ENCODE measurements at places on chromosomes 1 and 21.
A peak's percentile ranks its signal among the peaks of the same experiment; 100 is the strongest.

- no peak for DNase-seq
Observed at GRCh38 chr1:25050165-25050564, 120.1 kb upstream of the RUNX3 start.

- peak; percentile 44 for DNase-seq
Observed at GRCh38 chr1:10694633-10695627, 101.5 kb downstream of the CASZ1 start.

- no peak for DNase-seq
Observed at GRCh38 chr1:101479945-101480344, 243.1 kb downstream of the S1PR1 start.

- no peak for DNase-seq
Observed at GRCh38 chr1:191695865-191696264, 462.4 kb upstream of the RGS18 start.

- DNase-seq, result no peak
Observed at GRCh38 chr1:203320591-203321272, 15.4 kb downstream of the BTG2 start.

DNA sequence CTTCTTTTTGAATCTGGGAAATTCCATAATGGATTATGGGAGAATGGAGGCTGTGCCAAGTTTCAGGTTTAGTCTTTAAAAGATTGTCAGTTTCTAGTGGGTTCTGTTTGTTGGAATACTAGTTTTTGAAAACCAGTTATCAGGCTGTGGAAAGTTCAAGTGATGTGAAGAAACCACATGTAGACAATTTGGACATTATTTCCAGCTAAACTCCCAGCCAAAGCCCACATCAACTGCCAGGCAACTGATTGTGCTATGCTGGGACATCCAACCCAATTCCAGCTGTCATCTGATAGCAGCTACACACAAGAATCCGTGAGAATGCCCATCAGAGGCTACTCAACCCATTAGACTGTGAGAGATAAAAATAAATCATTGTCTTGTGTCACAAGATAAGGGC is 546.1 kb upstream of the ADAMTS5 start:
- DNase-seq, result no peak

GRCh38 chr1:175450219-175450618 is 257.6 kb upstream of the KIAA0040 start:
- no peak for DNase-seq

GRCh38 chr1:116001739-116002487 is 25.6 kb downstream of the SLC22A15 start:
- no peak for DNase-seq

DNA sequence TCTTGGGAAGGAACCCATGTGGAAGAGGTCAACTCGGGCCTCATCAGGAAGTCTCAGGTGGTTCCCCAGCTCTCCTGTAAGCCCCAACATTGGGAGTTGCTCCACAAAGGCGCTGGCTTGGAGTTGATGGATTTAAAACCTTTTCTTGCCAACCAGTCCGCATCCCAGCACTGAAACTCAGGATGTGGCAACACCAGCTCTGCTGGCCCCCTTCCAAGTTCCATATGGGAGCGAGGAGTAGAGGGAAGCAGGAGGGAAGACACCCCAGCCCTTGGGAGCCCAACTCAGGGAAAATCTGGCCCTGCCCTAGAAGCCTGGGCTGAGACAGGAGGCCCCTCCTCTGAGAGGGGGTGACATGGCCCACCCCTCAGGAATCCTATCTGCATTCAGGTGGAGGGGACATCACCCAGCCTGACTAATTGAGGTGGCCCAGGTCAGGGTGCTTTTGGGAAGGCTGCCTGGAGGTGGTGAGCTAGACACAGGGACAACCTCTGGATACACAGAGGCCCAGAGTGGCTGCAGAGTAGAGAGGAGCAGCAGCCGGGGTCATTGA is 33.1 kb upstream of the DMBX1 start:
- DNase-seq, result no peak

DNA sequence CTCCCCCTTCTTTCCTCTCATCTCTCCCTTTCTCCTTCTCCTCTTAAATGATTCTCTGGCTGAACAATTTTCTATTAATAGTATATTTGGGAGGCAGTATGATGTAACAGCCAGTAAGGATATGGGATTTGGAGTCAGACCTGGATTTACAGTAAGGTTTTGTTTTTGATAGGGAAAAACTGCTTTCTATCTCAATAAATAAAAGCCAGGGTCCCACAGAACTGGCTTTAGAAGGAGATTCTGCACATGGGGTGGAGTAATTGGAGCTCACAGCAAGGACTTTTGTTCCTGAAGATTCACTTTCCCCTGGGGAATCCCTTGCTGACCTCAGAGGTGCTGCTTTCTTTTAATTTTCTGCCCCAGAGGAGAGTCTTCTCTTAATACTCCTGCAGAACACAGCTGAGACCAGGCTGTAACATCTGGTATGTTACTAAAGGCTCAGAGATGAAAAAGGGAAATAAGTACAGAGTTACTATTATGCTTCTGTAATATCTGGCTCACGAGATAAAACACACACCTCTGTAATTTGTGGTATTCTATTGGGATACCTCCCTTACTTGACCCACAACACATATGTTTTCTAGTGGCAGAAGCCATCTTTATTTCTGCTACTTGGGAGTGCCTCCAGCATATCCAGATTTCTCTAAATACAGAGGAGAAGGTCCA is 13.4 kb downstream of the EPB41 start:
- no peak for DNase-seq

- DNase-seq, result no peak
Observed at GRCh38 chr1:180646547-180646946, 14.7 kb downstream of the XPR1 start.

- no peak for DNase-seq
Observed at GRCh38 chr21:32803651-32804050, 32.1 kb upstream of the PAXBP1 start.

- no peak for DNase-seq
Observed at GRCh38 chr1:33573661-33574060, 101.2 kb downstream of the ZSCAN20 start.

DNA sequence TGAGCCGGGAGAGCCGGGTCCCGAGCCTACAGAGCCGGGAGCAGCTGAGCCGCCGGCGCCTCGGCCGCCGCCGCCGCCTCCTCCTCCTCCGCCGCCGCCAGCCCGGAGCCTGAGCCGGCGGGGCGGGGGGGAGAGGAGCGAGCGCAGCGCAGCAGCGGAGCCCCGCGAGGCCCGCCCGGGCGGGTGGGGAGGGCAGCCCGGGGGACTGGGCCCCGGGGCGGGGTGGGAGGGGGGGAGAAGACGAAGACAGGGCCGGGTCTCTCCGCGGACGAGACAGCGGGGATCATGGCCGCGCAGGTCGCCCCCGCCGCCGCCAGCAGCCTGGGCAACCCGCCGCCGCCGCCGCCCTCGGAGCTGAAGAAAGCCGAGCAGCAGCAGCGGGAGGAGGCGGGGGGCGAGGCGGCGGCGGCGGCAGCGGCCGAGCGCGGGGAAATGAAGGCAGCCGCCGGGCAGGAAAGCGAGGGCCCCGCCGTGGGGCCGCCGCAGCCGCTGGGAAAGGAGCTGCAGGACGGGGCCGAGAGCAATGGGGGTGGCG is 371 bp downstream of the ARID1A start:
- peak; percentile 14 for DNase-seq

DNA sequence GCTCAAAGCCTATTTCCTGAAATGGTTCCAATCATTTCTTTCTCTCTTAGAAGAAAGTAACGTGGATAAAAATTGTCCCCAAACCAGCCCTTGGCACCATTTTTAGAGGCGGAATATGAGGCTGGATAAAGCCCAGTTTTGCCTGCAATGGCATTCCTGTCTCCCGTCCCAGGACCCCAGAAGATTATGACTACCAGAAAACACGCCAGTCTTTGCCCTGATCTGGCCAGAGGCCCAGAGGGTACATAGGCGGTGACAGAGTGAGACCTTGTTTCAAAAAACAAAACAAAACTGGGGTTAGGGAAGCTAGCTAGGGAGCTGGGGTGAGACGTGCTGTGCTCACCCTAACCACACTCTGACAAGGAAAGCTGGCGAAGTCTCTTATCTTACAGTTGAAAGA is at the start of gene AADACL4:
TSS of gene AADACL4 (plus strand) at position 301 of the 400 bp plus-strand sequence. CDS start 462 bp downstream, outside the sequence.
- DNase-seq, result no peak

- DNase-seq, result no peak
Observed at GRCh38 chr1:113887402-113888175, at the start of gene BCL2L15. Gene BCL2L15, minus strand, starts transcription at chr1:113887581. Its CDS starts 206 bp downstream, at chr1:113887375.

GRCh38 chr1:209411491-209411929 is 172.0 kb upstream of the CAMK1G start:
- DNase-seq, result no peak

DNA sequence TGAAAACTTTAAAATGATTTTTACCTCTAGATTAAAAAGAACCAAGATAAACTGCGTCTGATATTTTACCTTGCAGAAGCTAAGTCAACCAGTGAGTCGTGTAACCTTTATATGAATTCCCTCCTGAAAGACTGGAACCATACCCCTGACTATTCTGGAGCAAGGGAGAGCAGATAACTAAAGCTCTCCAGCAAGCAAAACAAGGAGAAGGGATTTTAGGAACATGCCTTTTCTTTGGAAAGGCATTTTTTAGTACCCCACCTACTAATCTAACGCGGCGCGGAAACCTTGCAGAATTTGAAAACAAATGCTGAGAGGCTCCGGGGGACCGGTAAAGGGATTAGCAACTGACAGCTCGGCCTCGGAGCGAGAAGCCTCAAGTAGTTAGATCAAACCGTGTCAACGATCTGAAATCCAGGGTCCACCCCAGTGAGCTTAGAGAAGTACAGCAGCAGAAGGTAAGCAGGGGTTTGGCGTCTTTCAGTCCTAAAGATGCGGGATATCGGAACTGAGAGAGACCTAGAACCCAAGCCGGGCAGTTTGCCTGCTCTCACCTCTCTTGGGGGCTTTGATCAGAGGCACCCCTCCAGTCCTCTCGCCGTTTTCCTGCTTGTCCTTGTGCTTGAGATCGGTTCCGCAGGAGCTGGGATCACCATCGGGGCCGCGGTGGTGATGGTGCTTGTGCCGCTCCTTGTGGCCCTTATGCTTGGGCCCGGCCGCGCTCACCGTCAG is 954 bp downstream of the RSBN1 start:
- DNase-seq, result no peak

DNA sequence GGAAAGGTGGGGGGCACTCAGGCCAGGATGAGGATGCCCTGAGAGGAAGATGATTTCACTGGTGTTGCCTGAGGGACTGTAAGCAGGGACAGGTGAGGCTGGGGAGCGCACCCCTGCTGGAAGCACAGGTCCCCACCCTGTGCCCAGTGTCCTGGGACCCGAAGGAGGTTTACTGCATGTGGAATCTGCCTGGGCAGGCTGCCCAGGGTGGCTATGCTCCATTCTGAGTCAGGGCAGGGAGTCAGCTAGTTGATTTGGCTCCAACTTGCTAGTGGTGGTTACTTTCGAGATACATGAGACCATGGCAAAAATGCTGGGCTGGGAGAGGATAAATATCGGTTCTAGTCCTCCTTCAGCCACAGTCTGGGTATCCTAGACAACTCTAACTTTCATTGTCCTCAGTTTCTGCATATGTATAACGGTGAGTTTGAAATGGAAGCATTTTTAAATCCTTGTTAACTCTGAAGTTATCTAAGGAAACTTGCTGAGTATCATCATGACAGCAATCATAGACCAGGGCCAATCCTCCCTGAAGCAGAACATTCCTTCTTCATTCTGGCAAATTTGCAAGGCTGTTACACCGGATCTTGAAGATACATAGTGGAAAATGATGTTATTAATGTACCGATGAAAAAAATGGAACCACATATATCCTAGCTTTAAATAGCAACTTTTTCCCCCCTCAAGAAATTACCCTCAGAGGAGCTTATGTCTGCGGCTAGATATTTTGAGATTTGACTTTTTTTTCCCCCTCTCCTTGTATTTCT is 7.7 kb downstream of the TLR5 start:
- DNase-seq, result no peak

GRCh38 chr1:204331275-204331674 is 28.5 kb downstream of the PLEKHA6 start:
- no peak for DNase-seq

- no peak for DNase-seq
Observed at GRCh38 chr1:18681423-18681835, 50.8 kb downstream of the PAX7 start.

GRCh38 chr21:25850126-25850842 is 115.5 kb downstream of the GABPA start:
- DNase-seq, result no peak

- no peak for DNase-seq
Observed at GRCh38 chr1:59028048-59028447, 244.2 kb upstream of the JUN start.

- no peak for DNase-seq
Observed at GRCh38 chr1:176183618-176184017, 23.5 kb downstream of the COP1 start.

DNA sequence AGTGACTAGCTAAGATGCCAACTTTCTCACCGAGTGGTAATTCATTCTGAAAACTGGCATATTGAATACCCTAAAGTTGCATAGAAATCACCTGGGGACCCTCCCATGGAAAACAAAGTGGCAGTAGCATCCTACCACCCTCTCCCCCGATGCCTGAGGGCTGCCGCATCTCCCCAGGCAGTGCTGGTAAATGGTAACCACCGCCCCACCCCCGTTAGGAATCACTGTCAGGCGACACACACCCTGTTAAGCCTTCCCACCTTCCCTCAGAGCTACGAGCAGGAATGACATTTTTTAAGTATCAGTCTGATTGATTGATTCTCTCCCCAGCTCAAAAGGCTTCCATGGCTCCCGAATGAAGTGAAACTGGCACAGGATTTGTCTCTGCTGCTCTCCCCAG is 28.3 kb downstream of the TMPRSS2 start:
- no peak for DNase-seq

DNA sequence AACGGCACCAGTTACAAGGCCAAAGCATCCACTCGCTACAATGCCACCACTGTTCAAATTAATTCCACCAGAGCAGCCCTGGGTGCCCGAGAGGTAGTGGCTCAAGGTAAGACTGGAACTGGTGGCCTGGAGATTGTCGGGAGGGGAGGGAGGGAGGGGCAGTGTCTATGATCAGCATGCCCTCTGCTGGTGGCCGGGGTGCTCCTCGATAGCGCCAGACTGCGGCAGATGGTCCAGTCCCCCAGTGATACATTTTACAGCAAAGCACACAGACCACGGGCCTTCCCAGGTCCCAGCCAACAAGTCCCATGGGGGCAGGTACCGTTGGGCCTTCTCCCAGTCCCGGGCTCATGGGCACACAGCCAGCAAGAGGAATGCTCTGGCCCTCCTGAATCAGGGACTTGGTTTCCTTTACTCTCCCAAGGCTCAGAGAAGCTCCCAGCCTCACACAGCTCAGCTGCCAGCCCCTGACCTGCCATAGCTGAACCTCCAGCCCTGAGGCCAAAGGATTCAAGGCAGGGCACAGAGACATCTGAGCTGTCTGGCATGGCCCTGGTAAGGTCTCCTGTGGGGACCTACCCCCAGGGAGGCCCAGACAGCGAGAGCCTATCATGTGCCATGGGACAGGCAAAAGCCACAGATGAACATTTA is 15.3 kb downstream of the ACOT7 start:
- DNase-seq, result no peak

DNA sequence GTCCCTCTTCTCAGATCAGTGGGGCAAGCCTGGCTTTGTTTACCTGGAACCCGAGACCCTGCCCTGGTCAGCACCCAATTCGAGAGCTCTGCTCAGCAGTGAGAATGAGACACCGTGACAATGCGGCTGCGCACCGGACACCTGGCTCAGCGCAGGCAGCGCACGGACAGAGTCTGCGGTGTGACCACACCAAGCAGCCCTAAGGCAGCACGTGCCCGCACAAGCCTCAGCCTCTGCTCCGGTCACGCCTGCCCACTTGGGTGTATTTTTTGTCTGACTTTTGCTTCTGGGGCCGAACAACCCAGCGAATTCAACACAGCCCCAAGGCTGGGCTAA is 4.7 kb downstream of the KRTAP10-8 start:
- DNase-seq, result no peak

GRCh38 chr1:81635816-81636215 is 164.9 kb upstream of the ADGRL2 start:
- DNase-seq, result no peak
